ENCODE measurements at places on chromosomes 1 and 21.
A peak's percentile ranks its signal among the peaks of the same experiment; 100 is the strongest.

- DNase-seq = no peak
These were observed 17.2 kb upstream of the FYB2 start for GRCh38 chr1:56836359-56836758.

- DNase-seq = no peak
These were observed 74.2 kb downstream of the DTL start for GRCh38 chr1:212109728-212110127.

DNA sequence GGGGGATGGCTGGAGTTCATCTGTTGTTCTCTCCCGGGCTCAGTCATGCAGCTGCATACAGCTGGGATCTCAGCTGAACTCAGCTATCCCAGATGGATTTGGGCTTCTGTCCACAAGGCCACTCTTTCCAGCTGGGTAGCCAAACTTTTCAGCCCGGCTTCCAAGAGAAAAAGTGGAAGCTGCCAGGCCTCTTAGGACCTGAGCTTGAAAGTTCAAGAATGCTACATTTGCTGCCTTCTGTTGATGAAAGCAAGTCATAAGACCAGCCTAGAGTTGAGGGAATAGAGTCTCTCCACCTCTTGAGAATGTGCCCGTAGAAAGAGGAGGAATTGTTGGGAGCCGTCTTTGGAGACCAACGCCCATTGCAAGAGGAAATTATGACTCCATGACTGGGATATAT is 95.3 kb downstream of the C1orf21 start:
- no peak for DNase-seq

DNA sequence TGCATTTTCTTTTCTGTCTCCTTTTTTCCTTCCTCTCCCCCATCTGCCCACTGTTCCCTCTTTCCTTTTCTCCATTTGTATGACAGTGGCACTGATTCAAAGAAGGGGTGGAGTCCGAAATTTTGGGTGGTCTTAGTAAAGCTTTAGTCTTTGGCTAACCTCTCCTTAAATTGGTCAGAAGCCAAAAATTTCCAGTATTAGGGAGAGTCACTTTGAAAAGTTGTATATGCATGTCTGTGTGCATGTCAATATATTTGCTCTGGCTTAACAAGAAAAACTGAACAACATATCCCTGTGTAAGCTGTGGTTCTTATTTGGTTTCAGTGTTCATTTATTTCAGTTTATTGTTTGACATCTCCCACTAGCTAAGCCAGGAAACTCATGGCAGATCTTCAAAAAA is 314.8 kb upstream of the CXADR start:
- no peak for DNase-seq

- DNase-seq = no peak
These were observed 63.0 kb upstream of the BACH1 start for GRCh38 chr21:29235714-29236197.

DNA sequence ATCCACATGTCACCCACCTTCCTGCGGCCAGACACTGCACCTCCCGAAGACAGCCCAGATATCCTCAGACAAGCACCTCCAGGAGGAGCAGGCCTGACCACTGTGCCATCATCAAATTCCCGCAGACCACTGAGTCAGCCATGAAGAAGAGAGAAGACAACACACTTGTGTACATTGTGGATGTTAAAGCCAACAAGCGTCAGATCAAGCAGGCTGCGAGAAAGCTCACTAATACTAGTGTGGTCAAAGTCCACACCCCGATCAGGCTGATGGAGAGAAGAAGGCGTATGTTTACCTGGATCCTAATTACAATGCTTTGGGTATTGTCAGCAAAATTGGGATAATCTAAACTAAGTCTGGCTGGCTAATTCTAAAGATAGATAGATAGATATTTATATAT is 41.4 kb upstream of the BECN2 start:
- no peak for DNase-seq

GRCh38 chr1:212567638-212568037 is 40.9 kb upstream of the ATF3 start:
- no peak for DNase-seq

- peak; percentile 43 for DNase-seq
These were observed 552 bp upstream of the ZNF496 start for GRCh38 chr1:247332215-247332622.

DNA sequence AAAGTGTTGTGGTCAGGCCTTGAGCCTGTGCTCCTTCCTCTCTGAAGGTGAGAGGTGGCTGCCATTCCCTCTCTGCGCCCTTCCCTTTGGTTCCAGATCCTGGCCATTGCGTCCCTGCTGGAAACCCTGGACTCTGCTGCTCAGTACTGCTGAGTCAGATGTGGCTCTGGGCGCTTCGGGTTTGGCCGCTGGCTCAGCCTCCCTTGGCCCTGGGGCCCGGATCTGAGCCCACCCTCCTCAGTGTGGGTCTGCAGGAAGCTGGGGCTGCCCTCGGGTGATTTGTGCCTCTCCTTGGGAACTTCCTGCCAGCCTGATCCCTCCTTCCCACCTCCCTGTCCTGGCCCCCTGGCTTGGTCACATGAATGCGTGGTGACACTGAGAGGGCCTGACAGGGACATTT is 32.2 kb downstream of the QSOX1 start:
- no peak for DNase-seq

GRCh38 chr1:99672530-99673213 is 26.8 kb downstream of the PALMD start:
- DNase-seq = no peak

DNA sequence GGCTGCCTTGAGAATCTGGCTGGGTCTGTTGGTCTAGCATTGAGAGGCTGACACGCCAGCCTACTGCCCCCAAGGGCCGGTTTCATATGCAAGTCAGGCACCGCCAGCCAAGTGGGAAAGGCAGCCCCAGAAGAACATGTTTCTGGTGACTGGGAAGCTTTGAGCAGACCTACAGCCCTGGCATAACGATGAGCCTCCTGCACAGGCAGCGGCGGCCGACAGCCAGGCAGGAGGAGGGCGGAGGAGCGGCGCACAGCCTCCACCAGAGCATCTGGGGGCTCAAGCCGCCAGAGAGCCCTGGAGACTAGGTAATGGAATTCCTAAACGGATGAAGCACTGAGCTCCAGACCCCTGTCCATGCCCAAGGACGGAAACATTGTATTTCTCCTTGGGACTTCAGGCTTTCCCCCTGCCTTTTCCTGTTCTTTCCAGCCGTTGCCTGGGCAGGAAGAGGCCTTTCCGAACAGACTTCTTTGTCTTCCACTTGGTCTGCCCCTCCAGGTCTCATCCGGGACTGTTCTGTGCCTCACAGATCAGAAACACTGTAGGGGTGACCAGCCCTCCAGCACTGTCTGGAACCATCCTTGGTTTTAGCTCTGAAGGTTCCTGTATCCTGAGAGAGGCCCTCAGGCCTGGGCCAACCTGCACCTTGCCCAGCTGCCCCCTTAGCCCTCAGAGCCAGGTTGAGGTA is 59.5 kb downstream of the IRF2BP2 start:
- no peak for DNase-seq

- no peak for DNase-seq
These were observed 9.6 kb upstream of the CYB5R1 start for GRCh38 chr1:202976633-202977032.

GRCh38 chr1:96632045-96632664 is 89.4 kb upstream of the PTBP2 start:
- DNase-seq = no peak

GRCh38 chr1:151832318-151832980 is 847 bp upstream of the RORC start:
- no peak for DNase-seq

- no peak for DNase-seq
These were observed 93.5 kb downstream of the PRKAB2 start for GRCh38 chr1:147078606-147079399.

GRCh38 chr1:208433086-208433485 is 188.9 kb upstream of the PLXNA2 start:
- no peak for DNase-seq

- DNase-seq = no peak
These were observed 554.8 kb upstream of the B3GALT2 start for GRCh38 chr1:193741228-193741627.

DNA sequence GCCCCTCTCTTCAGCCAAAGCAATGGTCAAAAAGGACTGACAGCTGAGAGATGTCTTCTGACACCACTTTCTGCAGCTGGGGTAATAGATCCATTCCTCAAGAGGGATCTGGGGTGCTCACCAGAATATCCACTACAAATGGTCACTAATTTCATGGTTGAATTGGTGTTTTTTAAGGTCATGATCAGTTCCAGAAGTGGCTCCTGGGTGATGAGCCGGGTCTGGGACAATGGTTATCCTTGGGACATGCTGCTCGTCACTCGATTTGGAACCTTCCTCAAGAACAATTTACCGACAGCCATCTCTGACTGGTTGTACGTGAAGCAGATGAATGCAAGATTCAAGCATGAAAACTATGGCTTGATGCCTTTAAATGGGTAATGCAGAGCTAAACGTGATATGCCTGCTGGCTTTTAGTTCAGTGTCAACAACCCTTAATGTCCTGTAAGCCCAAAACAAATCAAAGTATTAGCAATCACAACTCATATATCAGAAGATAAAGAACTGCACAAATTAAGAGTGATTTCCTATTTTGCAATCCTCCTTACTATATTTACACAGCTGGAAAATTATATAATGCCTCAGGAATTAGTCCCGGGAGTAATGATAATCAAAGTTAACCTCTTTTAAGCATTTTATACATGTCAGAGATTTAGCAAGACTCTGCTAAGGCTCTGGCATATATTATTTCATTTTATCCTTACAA is 20.1 kb downstream of the FMO3 start:
- no peak for DNase-seq

DNA sequence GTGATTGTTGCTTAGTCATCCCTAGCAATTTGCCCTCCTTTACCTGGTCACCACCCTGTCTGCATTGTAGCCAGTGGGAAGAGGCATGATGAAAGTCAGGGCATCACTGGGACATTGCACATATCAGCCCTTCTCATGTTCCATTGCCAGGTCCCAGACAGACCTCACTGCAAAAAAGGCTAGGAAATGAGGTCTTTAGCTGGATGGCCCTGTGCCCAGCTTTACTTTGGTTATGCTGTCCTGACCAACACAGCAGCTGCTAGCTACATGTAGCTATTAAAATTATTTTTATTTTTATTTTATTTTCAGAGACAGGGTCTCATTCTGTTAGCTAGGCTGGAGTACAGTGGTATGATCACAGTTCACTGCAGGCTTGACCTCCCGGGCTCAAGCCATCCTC is 52.9 kb downstream of the TNN start:
- no peak for DNase-seq

- DNase-seq = no peak
These were observed 498.3 kb downstream of the ADGRL2 start for GRCh38 chr1:82299056-82299455.

- no peak for DNase-seq
These were observed 68.8 kb downstream of the ITGB3BP start for GRCh38 chr1:63454269-63454668.

DNA sequence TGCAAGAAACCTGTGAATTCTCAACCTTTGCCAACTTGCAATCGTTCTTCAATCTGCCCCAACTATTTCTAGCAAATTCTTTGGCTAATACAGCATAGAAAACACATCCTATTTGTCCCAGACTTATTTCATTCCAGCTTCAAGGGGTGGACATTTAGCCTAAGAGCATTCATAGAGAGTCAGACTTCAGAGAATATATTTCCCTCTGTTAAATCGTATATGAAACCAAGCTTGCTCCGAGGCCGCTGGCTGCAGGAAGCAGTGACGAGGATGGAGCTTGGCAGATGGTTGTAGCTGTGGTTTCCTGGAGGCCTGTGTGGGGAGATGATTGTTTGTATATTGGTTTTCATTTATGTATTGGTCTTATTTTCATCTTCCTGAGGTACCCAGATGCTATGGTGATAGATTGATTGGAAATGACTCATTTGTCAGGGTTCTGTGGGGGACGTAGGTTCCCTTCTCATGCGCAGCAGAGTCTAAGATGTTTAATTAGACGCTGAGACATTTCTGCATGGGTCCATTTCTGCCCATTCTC is 26.1 kb downstream of the MAN1C1 start:
- peak; percentile 55 for DNase-seq

DNA sequence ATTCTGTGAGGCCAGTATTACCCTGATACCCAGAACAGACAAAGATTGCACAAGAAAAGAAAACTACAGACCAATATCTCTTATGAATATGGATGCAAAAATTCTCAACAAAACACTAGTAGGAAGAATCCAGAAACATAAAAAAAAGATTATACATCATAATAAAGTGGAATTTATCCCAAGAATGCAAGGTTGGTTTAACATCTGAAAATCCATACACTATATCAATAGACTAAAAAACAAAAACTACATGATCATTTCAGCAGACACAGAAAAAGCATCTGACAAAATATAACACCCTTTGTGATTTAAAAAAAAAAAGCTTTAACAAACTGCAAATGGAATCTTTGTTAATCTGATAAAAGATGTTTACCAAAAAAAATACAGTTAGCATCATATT is 12.2 kb upstream of the MPL start:
- DNase-seq = no peak

DNA sequence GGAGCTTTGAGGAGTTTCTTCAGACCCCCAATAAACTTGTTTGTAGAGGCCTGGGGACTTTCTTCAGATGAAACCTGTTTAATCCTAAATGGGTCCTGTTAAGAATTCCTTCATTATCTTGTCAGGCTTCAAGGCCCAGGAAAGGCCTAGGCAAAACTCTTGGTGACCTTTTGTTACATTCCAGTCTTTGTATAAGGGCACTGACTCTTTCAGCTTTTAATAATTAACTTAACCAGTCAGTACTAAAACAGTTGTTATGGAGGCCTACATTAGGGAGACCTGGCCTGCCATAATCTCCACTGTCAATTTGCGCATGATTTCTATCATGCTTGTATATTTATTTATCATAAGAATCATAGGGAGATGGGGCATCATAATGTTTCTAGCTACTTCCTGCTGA is 110.2 kb downstream of the FCRL5 start:
- no peak for DNase-seq

DNA sequence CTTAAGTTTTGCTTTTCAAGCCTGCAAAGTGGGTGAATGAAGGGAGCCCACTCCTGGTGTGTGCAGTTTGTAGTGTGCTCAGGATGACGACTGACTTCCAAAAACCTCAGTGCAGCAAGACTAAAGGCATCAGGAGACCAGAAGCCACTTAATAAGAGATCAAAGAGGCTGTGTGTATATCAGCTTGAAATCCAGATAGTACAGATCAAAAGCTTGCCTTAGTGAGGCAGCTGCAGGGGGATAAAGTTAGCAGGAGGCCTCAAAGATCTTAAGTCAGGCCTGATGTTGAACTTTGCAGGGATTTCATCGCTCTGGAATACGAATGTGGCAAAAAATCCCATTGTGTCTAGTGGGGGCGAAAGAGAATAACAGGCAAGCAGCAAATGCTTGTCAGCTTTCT is 99.8 kb downstream of the PATJ start:
- no peak for DNase-seq

DNA sequence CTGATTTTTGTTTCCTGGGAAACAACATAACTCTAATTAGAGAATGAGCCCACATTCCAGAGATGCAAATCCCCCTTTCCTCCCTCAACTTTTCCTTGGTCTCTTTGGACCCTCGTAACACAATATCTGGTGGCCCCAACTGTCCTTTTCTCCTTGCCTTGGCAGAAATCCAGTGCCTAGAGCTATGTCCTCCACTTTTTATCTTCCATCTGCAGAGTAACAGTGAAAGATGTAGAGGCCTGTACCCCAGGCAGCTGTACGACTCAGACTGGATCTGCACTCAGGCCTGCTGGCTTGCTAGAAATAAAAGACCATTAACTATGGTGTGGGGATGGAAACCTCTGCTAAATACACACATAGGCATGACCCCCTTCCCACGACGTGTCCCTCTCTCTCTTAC is 72.0 kb downstream of the WARS2 start:
- no peak for DNase-seq

Data from stimulated activated naive CD4-positive, alpha-beta T cell treated with Interleukin-2 at 50 U/mL for 16 hours (primary cell).